ENCODE measurements at places on chromosomes 4 and X.

DNA sequence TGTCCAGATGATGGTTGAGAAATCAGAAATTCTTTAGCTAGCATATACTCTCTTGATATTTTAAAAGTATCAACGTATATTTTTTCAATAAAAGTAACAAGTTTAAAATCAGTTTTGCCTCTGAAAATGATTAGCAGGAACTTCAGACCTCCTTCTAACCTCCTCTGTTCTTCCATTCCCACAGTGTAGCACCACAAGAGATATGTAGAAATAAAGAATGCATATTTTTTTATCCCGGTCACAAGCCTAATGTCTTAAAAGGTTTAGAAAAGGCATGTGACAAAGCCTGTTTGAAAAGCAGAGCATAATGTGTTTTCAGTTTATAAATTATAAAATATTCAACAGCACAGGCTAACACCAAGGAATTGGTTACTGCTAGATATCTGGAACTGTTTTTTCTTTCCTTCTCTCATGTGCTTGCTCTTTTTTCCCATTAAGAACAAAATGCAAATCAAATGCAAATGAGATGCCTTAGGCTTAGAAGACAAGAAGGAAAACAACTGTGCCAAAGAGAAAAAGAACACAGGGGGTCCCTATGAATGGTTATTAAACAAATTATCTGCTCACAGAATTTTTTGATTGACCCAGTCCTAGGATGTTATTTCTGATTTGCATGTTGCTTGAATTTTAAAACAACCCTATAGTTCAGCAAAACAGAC is 351.7 kb upstream of the FAM241A start:
- H3K4me3 ChIP-seq: no peak overlapping the region
- no peaks in the 10 kb centered on the region for H3K36me3 ChIP-seq
- H3K4me1 ChIP-seq: no peaks in the 10 kb centered on the region
- peaks cover 2% of the 10 kb centered on the region for H3K27me3 ChIP-seq

DNA sequence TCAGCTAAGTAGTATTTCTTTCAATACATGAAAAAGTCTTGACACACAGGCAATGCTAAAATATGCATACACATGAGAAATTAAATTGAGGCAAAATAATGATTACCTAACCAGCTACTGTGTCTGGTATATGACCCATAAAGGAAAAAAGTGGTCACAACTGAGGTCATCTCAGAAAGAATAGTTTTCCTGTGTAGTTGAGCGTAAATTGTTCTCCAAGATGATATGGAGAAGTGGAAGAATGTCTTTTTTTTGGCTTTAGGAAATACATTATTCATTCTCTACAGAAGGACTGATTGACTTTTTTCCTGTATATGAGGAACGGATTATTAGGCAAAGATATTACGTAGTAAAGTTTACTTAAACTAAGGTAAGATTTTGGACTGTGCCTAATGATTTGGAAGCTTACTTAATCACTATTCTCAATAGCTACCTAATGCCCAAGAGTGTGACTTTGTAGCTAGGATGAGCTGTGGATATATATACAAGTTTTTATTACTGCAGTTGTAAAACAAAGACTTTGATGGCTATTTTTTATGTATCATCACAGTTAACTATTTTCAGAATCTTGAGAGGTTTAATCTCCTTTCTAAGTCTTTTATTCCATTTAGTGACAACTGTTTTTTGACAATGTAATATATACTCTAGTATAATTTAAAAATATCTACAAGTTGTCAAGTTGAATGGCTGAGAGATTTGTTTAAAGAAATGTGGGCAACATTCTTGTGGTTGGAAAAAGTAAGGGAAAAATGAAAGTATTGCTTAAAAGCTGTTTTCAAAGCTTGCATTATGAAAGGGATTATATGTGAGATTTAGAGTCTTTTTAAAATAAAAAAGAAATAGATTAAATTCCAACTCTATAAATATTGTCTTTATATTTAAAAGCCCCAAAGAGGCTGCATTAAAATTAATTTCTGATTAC is 100.2 kb downstream of the PDLIM5 start:
- H3K36me3 ChIP-seq: no peaks in the 10 kb centered on the region
- no peak overlapping the region for H3K27ac ChIP-seq
- no peak overlapping the region for H3K4me3 ChIP-seq
- H3K4me1 ChIP-seq: no peaks in the 10 kb centered on the region

- peaks cover 15% of the 10 kb centered on the region for H3K4me1 ChIP-seq
- DNase-seq: no peak
- peak overlapping the region; percentile 83 for H3K27ac ChIP-seq
- peaks cover 21% of the 10 kb centered on the region for H3K36me3 ChIP-seq
These were observed 595 bp upstream of the PYURF start for GRCh38 chr4:88524171-88524570.

DNA sequence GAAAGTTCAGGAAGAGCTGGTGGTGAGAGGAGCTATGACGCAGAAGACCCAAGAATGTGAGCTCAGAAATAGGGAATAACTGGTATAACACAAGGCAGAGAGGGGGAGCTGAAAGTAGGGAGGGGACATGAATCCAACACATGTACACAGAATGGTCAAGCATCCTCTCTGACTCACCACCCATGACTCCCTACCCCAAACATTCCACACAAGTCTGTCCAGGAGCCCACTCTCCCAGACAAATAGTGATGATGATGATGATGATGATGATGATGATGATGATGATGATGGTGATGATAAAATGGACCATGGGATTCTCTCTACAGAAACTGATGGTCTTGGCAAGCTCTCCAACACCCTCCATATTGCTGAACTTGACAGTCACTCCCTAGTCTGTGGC is 46.4 kb downstream of the NAT8L start:
- no peak overlapping the region for H3K27ac ChIP-seq
- H3K4me3 ChIP-seq: no peak overlapping the region

DNA sequence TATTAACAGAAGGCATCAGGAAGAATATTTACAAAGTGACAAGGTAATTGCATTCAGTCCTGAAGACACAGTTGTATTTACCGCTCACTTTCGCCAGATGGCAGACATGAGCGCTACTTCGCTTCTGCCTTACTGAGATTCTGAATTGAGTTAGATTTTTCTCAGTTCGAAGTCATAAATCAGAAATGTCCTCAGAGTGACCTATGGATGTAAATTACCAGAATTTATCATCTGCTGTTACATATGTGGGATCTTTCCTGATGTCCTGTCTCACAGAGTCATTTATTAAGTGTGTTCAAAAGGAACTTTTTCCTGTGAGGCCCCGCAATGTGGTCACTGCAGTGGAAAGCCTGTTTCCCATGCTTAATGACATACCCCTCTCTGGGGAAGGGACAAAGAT is 97.3 kb upstream of the DCLK2 start:
- H3K4me1 ChIP-seq: no peaks in the 10 kb centered on the region
- no peaks in the 10 kb centered on the region for H3K27me3 ChIP-seq
- no peak overlapping the region for H3K4me3 ChIP-seq
- no peak overlapping the region for H3K27ac ChIP-seq
- DNase-seq: peak; percentile 38

DNA sequence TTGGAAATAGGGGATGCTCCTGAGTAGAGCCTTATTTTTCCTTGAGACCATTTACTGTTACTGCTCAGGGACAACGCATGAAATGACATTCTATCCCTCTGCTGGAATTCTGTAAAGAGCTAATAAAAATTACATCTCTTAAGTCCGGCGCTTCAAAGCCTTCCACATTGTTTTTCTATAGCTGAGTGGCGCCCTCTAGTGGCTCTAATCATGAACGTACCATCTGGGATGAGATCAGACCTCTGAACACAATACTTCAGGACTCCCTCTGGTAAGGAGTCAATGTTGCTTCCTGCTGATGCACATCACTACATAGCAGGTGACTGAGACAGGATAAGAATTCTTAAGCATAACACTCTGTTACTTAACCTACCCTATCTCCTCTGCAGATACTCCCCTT is 6.0 kb downstream of the HMGN5 start:
- no peak overlapping the region for H3K27ac ChIP-seq
- DNase-seq: peak; percentile 66
- H3K36me3 ChIP-seq: no peaks in the 10 kb centered on the region
- no peaks in the 10 kb centered on the region for H3K4me1 ChIP-seq

DNA sequence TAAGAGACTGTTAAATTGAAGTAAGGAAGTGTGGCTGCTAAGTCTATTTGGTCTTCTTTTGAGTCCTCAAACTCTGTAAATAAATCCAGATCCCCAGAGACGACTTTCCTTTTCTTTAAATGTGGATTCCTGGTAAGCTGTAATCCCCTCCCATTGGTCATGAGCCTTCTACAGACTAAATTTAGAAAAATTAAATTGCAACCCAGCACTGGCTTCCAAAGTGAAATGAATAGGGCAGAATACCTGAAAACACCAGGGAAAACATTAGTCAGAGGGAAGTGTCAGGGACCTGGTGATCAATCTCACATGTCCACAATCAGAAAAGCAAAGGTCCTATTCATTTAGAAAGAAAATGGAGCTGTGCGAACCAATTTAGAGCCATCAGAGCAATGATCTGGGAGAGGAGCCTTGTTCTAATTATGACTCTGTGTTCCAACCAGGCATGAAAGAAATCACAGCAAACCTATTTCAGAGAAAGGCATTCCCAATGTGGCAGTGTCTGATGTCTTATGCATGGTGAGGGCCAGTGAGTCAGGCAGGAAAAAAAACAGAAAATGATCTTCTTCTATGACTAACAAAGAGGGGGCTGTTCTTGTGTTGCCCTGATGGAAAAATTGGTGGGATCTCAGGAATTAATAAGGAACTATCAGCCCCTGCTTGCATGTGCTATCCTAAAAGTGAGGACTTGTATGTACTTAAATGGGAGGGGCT is 19.8 kb upstream of the CCDC149 start:
- DNase-seq: no peak
- no peak overlapping the region for H3K4me3 ChIP-seq
- no peaks in the 10 kb centered on the region for H3K4me1 ChIP-seq
- H3K36me3 ChIP-seq: no peaks in the 10 kb centered on the region

DNA sequence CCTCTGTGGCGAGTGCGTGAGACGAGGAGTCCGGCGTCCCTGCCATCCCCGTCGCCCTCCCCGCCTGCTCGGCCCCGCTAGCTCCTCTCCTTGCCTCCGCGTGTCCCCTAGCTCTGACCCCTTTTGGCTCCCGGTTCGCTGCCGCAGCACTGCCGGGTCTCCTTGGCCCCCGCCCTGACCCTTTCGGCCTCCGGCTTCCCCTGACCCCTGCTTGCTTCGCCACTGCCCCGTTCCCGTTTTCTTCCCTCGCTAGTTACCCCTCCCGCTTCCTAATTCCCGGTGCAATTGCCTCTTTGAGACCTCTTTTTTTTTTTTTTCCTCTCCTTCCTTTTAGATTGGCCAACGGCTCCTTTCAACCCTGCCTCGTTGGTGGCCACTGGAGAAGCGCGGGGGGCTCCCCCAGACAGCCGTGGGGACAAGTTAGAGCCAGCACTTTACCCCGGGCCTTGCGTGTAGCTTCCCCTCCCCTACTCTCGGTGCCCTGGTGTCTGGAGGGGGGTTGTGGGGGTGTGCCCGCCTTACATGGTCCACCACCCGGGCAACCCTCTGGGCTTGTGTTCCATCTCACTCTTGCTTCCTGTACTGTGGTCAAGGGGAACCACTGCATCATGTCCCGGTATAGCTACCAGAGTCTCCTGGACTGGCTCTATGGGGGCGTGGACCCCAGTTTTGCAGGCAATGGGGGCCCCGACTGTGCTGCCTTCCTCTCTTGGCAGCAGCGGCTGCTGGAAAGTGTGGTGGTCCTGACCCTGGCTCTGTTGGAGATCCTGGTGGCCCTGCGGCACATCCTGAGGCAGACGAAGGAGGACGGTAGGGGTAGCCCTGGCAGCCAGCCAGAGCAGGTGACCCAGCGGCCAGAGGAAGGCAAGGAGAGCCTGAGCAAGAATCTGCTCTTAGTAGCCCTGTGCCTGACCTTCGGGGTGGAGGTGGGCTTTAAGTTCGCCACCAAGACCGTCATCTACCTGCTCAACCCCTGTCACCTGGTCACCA is 548 bp downstream of the TMEM164 start:
- H3K27me3 ChIP-seq: peaks cover 10% of the 10 kb centered on the region
- no peak for DNase-seq
- no peaks in the 10 kb centered on the region for H3K36me3 ChIP-seq
- H3K27ac ChIP-seq: peak overlapping the region; percentile 72
- H3K4me3 ChIP-seq: peak overlapping the region; percentile 47
- H3K4me1 ChIP-seq: peaks cover 31% of the 10 kb centered on the region

- no peaks in the 10 kb centered on the region for H3K27me3 ChIP-seq
- H3K36me3 ChIP-seq: no peaks in the 10 kb centered on the region
- no peaks in the 10 kb centered on the region for H3K4me1 ChIP-seq
- H3K4me3 ChIP-seq: no peak overlapping the region
- H3K27ac ChIP-seq: no peak overlapping the region
These were observed 828.7 kb downstream of the PCDH7 start for GRCh38 chr4:31548823-31549222.

DNA sequence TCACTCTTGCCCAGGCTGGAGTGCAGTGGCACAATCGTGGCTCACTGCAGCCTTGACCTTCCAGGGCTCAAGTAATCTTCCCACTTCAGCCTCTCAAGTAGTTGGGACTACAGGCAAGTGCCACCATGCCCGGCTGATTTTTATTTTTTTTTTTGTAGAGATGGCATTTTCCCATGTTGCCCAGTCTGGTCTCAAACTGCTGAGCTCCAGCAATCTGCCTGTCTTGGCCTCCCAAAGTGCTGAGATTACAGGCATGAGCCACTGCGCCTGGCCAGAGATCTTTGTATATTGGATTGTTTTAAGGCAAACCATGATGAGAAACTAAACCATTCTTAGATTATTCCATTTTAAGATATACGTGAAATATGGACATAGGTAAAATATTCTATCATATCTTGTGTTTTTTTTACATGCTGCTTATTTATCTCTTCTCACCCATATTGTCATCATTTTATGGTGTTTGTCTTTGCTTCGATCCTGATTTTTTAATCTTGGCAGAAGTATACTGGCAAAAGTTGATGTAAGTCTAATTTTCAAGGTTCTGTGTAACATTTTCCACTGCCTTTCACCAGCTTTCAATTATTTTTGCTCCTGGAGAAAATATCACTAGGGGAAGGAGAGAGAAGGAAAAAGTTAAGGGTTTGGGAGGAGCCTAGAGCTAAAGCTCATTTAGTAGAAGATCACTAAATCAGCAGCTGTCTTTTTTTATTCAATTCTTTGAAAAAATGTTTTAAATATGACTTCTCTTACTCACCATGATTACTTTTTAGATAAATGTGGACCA is 27.8 kb downstream of the PDLIM5 start:
- no peak overlapping the region for H3K4me3 ChIP-seq
- no peaks in the 10 kb centered on the region for H3K36me3 ChIP-seq
- H3K4me1 ChIP-seq: no peaks in the 10 kb centered on the region
